C1 segment of cervical spinal cord (tissue), 14 donors: ENCODE measurements at places on chromosomes 6 and 20.

GRCh38 chr6:93677264-93677965 lies 258.1 kb upstream of the EPHA7 start:
- no peak for DNase-seq

DNA sequence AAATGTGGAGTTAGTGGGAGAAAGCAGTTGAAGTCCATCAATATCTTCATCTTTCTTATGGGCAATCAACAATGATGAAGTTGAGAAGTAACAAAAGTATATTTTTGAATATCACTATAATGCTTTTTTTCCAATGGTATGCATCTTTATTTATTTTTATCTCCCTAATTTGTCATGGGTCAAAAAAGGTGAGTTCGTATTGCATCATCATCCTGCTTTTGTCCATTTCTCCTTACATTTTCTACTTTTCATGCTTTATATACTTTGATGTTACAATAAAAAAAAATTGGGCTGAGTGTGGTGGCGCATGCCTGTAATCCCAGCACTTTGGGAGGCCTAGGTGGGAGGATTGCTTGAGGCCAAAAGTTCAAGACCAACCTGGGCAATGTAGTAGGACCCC lies 101.2 kb upstream of the STXBP5 start:
- no peak for DNase-seq

DNA sequence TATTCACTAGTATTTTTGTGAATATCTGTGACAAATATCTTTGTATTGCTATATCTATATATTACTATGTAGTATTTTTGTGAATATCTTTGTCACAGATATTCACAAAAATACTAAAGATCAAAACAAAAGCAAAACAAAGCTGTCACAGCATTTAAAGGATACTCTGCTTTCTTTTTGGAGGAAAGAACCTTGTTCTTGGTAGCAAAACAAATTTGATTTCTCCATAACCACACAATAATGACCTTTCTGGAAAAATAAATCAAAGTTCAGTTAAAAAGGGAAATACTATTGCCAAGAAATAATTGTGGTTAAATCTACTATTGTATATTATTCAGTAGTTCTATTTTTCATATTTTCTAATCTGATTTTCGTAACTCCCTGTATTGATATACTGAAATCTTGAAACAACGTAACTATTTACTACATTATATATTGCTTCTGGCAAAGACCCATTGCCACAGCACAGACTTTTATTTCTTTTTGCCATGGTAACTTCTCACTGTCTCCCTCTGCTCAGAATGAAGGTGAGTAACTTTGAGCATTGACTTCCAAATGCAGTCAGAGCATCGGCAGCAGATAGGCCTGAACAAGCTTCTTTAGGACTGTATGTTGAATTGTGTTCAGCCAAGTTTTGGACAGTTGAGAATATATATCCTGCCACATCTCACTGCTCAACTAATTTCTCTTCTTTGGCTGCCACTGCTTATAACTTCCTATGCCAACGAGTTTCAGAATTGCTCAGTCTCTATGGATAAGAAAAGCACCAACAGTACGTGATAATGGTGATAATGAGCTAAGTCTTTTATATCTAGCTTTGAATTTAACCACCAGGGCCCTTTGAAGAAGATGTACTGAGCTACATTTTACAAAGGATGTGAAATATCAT lies 1097.2 kb upstream of the GJE1 start:
- no peak for DNase-seq

- DNase-seq, result no peak
These were observed 49.3 kb downstream of the ARFGEF2 start for GRCh38 chr20:48970681-48971365.

DNA sequence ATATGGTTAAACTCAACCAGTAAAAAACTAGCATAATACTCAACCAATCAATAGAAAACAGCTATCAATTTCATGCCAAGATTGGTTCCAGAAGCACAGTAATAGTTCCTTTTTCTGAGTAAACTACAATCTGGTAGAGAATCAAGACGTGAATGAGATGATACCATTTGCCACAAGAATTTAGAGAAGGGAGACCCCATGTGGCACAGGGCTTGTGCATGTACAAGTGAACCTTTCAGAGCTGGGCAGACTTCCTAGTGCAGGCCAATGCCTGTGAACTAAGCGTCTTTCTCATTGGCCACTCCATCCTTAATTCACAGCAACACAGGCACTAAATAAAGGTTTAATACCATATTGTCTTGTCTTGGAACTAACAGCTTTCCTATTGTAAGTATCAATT lies 213.5 kb downstream of the RFPL4B start:
- no peak for DNase-seq

DNA sequence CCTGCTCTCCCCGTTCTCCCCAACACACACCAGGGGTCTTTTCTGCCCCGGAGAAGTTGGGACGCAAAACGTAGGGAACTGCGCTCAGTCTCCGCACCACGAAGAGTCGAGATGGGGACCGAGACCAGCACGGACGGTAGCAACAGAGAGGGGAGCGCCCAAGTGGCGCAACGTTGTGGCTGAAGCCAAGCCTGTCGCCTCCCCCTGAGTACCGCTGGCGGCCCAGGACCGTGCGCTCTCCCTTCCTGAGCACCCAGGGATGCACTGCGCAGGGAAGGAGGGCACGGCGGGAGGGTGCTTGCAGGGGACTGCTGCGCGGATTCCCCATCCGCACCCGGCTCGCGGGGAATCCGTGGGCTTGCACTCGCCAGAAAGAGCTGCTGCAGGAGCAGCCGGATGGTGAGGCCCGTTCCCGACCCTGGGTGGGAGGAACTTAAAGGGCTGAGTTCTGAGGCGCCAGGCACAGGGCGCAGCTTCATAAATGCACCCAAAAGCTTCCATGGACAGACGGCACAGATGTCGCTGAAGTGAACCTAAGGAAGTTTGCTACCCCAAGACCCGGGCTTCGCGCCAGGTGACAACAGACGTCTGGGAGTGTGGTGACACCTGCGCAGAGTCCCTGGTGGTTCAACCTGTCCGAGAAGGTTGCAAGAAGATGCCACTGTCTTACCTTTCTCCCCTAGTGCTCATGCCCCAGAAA lies 178.7 kb downstream of the TBXT start:
- no peak for DNase-seq

DNA sequence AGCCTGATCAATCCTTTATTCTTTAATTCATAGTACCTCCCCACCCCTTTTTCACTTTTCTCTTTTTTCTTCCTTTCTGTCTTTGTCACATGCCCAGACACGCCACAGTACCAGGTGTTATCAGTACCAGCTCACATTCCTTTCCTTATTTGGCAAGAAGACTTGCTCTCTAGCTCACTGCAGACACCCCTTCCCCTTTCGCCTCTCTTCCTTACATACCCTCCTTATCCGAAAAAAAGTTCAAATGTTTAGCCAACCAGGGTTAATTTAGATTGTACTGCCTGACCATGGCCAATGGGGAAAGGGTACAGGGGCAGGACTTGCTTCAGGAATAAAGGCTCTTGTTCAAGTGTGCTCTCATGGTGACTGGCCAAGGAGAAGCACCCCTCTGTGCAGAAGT lies 9.3 kb upstream of the SIRPB2 start:
- DNase-seq, result no peak

GRCh38 chr20:35014537-35014936 lies 58.9 kb downstream of the MYH7B start:
- no peak for DNase-seq

- no peak for DNase-seq
These were observed 774.3 kb upstream of the CHD6 start for GRCh38 chr20:42392442-42392841.

DNA sequence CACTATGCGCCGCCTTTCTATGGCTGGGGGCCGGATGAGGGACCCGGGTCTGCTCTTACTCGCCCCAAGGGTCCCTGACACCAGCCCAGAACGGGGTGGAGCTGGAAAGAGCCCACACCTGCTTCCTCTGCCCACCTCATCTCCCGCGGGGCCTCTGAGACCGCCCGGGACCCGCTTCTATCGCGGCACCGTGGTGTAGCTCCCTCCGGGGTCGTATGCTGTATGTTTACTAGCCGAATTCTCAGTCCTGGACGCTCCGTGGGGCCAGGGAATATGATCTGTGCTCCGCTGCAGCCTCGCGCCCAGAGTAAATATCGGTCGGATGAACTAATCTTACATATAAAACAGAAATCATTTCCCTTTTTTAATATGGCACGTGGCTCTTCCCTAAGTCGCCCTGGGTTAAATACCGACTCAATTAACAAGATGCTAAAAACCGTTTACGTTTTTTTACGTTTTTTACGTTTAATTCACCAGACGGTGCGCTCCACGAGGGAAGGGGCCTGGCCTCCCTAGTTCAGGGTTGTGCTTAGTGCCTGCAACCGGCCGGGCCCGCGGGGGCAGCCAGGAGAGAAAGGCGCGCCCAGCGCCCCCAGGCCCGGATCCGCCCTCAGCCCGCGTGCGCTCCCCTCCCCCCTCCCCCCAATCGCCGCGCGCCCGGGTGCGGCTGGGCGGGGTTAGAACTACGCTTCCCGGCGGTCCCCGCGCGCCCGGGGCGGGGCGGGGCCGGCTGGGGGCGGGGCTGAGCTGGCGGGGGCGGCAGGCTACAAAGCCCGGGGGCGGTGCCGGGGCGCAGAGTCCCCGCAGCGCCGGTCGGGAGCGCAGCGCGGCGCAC lies at the start of gene RBM38:
Gene RBM38, plus strand, starts transcription at position 793 of the 835 bp plus-strand sequence. CDS start 186 bp downstream, outside the sequence.
- DNase-seq, result peak; percentile 26

DNA sequence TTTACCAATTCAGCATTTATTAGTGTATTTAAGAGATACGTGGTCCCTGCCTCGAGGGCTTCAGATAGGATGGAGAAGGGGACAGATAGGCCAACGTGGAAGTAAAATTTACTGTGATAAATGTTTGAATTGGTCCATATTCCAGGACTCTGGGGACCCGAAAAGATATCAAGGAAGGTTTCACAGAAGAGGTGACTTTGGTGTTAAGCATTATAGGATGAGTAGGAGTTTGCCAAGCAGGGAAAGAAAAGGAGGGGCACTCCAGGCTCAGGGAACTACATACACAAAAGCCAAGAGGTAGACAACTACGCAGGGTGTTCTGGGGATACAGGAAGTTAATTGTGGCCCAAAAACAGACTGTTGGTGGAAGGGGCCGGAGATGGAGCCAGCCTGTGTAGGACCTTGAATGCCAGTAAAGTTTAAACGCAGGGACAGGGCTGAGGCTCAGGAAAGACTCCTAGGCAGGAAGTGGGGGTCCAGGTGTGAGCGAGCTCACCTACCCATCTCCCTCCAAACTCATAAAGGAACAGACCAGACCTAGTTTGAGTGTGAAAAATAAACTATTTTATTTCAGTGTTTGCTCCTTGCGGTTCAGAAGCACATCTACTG lies 37.0 kb downstream of the TGM2 start:
- no peak for DNase-seq

DNA sequence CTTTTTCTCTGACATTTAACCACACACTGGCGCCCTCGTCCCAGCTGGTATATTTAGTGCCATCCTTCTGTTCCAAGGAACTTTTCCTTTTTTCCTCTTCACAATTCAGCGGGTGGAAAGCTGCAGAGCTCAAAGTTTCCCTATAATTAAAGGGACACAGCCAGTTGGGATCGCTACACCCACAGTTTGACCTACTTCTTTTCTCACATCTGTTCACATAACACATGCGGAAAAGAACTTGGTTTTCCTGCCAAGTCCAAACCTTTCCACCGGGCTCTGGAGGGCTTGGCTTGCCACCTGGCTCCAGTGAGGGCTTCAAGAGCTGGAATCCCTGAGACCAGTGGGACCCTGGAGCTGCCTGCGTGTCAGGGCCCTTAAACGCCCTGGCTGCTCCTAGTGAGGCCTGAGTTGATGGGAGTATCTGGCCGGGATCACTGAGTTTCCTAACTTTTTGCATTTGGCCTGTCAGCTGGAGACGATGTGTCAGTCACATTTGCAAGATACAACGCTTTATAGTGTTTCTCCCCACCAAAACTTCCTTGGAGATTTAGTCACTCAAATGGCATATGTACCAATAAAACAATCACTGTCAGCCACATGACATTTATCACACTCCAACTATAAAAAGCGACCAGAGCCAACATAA lies 176.0 kb downstream of the SASH1 start:
- no peak for DNase-seq

- peak; percentile 18 for DNase-seq
These were observed 35.5 kb upstream of the BMP2 start for GRCh38 chr20:6732001-6732447.

GRCh38 chr6:4256969-4257368 lies 121.6 kb upstream of the ECI2 start:
- DNase-seq, result no peak

DNA sequence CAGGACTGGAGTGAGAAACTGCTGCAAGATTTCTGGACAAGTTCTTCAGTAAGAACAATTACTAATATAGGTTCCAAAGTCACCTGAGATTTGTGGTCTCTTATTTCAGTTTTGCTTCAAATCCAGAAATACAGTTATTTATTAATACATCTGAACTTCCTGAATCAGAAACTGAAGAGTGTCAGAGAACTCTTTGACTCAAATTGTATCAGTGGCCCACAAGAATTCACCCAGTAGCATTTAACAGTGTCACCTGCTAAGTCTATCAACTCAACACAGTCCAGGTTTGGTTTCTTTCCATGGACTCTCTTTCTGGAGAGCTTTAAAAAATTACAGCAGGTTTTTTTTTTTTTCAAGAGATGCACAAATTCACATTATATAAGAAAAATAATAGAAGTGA lies 18.8 kb upstream of the NHSL1 start:
- DNase-seq, result no peak

GRCh38 chr20:46282669-46283068 lies 25.6 kb downstream of the CDH22 start:
- DNase-seq, result no peak

GRCh38 chr6:82072751-82073150 lies 174.8 kb downstream of the IBTK start:
- DNase-seq, result no peak
